CD4-positive, alpha-beta memory T cell (primary cell): ENCODE measurements at places on chromosomes 7 and 10. TPM values are rescaled to one million over a fixed set of nuclear protein-coding genes. Genes with fewer than 3 reads are reported as not detected.

- DNase-seq = no peak
These were observed 161.6 kb downstream of the JAZF1 start for GRCh38 chr7:28018856-28019465.

DNA sequence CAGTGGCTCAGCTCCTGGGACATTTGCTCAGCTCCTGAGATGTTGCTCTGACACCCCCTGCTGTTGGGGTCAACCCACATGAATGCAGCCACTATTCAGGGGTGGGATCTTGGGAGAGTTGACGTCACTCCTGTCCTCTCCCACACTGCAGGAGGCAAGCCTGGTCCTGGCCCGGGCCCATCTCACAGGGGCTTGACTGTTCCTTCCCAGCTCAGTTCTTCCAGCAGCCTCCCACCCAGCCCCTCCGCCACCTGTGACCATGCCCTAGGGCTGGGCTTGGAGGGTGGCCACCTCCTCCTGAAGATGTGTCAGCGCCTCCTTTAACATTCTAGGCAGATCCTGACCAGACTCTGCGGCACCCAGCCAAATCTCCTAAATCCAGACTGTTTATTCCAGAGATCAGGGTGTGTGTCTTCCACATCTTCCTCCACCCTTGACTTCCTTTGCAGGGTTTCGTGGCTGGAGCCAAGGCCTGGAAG is 19.1 kb upstream of the OPALIN start:
- DNase-seq = no peak

DNA sequence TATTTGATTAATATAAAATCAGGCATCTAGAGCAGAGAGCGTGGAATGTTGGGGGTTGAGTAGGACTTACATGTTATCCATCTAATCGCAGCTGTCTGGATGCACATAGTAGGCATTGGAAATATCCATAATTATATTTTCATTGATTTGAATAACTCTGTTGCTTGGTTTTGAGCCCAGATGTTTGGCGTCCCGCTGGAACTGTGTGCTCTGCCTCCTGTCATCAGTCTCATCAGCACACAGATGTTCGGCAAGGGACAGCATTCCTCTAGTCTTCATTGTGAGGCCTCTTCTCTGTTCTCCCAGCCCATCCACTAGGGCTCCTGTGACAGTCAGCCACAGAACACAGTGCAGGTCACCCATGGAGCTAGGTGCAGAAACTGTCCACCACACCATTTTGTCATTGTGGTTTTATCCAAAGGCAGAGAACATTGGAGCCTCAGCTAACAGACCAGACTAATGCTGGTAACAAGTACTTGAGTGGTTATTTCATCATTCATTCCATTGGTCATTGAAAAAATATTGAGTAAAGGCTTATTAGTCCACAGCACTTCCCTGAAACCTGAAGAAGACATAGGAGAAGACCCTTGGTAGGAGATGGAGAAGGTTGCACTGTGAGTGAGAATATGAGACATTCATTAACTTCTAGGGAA is 927.4 kb downstream of the LRMDA start:
- no peak for DNase-seq

ATE1 gene
- 24.5 TPM for total RNA-seq

DNA sequence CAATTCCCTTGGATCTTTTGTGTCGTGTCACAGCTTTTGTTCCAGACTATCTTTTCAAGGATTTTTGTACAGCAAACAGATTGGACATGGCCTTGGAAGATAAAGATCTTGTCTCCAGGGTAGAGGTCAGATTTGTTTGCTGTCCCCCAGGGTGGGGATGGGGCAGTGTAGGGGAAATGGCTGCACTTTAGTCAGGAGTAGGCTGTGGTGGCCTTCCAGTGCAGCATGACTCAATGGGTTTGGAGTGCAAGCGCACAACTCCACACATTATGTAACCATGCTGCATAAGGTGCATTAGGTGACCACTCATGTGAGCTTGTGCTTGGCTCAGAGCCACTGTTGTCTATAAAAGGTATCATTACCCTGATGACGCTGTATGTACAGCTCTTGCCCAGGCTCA is 23.9 kb upstream of the ADAMTS14 start:
- no peak for DNase-seq

- DNase-seq = no peak
These were observed 737.8 kb upstream of the CELF2 start for GRCh38 chr10:10279906-10280305.

TEX36 gene
- not detected for total RNA-seq
